IPS-NIHi11 (cell line): ENCODE measurements at places on chromosomes 13 and 19.

DNA sequence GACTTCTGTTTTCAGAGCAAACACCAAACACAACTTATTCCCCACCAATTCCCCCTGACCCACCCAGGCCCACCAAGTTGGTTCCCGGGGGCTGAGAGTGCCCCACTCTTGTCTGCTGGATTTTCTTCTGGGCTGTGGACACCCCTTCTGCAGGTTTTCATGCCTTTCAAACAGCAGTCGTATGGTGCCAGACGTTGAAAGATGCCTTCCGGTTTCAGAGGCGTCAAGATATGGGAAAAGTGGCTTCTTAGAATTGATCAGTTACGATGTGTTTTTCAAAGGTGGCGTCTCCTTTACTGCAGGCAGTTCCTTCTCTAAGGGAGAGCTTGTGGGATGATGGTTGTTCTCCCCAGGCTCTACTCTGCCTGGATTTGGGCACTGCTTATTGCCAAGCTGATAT, 12.7 kb downstream of the CLEC11A start:
- no peak for DNase-seq

DNA sequence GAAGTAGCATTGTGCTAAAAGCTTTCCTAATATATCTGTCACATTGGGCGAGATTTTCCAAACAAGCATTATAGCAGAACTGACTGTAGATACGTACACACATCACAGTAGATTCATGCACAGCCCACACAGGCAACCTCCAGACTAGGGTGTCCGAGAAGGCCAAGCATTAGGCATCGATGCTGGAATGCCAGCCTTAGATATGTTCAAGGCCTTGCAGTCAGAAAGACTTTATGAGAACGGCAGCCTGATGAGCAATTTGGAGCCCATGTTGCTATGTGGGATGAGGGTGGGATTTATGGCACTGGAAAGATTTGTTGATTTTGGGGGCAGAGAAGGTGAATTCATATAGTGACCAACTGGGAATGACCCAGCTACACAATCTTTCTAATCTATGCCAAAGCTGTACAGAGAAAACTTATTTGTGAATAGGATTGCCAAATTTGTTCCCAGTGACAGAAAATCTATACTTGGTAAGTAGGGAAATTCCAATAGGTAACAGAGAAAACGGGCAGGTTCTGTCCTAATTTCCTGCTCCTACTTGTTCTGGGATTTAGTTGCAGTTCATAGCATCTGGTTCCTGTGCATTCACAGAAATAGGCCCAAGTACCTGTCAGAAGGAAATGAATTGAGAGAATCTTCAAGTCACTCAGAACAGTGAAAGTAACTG, 31.0 kb upstream of the SPRY2 start:
- no peak for DNase-seq

DNA sequence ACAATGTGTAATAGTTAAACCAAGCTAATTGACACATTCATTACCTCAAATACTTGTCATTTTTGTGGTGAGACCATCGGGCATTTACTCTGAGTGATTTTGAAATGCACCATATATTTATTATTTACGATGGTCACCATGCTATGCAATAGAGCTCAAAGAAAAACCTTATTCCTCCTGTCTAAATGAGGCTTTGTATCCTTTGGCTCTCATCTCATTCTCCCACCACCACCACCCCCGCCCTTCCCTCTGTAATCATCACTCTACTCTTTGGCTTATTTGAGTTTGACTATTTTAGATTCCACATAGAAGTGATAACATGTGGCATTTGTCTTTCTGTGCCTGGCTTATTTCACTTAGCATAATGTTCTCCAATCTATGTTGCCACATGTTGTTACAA, 124.9 kb downstream of the CYSLTR2 start:
- DNase-seq = no peak

DNA sequence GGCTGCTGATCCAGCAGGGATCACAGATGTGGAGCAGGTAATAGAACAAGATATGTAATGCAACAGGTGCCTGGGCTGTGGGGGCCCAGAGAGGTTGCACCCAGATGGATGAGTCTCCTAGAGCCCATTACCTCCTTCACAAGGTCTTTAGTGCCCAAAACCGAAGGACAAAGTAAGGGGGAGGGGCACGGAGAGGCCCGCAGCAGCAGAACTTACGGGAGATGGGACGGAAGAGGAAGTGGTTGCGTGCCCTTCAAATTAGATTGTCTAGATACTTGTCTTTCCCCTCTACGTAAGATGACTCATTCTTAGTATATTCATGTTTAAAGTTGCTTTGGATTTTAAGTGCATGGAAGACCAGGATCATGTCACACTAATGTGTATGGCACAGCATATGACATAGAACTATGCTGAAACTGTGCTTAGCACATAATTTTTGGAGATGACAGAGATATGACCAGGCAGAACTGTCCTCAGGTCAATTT, 5.7 kb upstream of the MRPS31 start:
- no peak for DNase-seq

DNA sequence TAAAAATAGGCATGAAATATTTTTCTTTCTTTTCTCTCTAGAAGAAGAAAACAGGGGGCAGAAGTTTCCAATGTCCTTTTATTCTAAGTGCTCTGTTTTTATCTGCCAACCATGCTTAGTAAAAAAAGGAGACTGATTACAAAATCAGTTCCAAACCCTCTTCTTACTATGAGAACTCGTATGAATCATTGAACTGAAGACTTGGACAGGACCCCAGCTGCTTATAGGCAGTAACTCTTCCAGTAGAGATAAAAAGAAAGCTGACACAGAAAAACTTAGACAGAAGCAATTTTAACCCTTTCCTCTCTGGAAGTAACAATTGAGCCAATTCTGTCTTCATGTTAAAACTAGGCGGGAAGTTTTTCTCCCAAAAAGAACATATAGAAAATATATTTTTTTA, 24.5 kb upstream of the FREM2 start:
- no peak for DNase-seq
